ENCODE measurements at places on chromosomes 1 and 21.

GRCh38 chr21:36155603-36156338, 853 bp upstream of the DOP1B start:
- peak; percentile 13 for DNase-seq
- H3K27ac ChIP-seq, result peak overlapping the region; percentile 64
- H3K4me3 ChIP-seq, result peak overlapping the region; percentile 80
- no peaks in the 10 kb centered on the region for H3K27me3 ChIP-seq
- H3K4me1 ChIP-seq, result peaks cover 40% of the 10 kb centered on the region
- peaks cover 9% of the 10 kb centered on the region for H3K36me3 ChIP-seq

DNA sequence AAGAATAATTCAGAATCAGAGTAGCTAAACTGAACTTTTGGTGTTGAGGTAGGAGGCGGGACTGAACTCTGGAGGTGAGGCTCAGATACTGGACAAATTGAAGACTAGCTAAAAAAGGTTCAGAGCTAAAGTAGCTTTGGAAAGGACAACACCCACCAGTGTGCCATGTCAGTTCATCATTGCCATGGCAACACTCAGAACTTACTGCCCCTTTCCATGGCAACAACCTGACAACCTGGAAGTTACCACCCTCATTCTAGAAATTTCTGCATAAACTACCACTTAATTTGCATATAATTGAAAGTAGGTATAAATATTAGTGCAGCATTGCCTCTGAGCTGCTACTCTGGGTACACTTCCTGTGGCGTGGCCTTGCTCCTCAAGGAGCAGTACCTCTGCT, 30.3 kb upstream of the POGK start:
- H3K36me3 ChIP-seq, result no peaks in the 10 kb centered on the region
- H3K4me3 ChIP-seq, result no peak overlapping the region
- H3K4me1 ChIP-seq, result no peaks in the 10 kb centered on the region
- no peak overlapping the region for H3K27ac ChIP-seq
- no peak for DNase-seq

- no peak overlapping the region for H3K4me3 ChIP-seq
- no peak overlapping the region for H3K27ac ChIP-seq
- H3K36me3 ChIP-seq, result no peaks in the 10 kb centered on the region
- no peaks in the 10 kb centered on the region for H3K4me1 ChIP-seq
- no peak for DNase-seq
- H3K27me3 ChIP-seq, result no peaks in the 10 kb centered on the region
Observed at GRCh38 chr1:80170811-80171485, 1164.4 kb upstream of the ADGRL4 start.

GRCh38 chr21:37800057-37800455, 116.2 kb downstream of the KCNJ6 start:
- peaks cover 4% of the 10 kb centered on the region for H3K27me3 ChIP-seq
- H3K4me1 ChIP-seq, result no peaks in the 10 kb centered on the region
- no peak overlapping the region for H3K27ac ChIP-seq
- no peaks in the 10 kb centered on the region for H3K36me3 ChIP-seq
- no peak for DNase-seq

DNA sequence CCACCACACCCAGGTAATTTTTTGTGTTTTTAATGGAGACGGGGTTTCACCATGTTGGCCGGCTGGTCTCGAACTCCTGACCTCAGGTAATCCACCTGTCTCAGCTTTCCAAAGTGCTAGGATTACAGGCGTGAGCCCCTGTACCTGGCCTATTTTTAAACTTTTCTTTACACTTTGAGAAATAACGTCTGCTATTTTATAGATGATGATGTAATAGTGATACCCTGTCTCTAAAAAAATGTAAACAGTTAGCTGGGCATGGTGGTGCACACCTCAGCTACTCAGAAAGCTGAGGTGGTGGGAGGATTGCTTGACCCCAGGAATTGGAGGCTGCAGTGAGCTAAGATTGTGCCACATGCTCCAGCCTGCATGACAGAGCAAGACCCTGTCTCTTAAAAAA, 47.9 kb downstream of the RALGPS2 start:
- no peaks in the 10 kb centered on the region for H3K27me3 ChIP-seq
- peaks cover 2% of the 10 kb centered on the region for H3K36me3 ChIP-seq
- no peak overlapping the region for H3K4me3 ChIP-seq
- H3K27ac ChIP-seq, result no peak overlapping the region

DNA sequence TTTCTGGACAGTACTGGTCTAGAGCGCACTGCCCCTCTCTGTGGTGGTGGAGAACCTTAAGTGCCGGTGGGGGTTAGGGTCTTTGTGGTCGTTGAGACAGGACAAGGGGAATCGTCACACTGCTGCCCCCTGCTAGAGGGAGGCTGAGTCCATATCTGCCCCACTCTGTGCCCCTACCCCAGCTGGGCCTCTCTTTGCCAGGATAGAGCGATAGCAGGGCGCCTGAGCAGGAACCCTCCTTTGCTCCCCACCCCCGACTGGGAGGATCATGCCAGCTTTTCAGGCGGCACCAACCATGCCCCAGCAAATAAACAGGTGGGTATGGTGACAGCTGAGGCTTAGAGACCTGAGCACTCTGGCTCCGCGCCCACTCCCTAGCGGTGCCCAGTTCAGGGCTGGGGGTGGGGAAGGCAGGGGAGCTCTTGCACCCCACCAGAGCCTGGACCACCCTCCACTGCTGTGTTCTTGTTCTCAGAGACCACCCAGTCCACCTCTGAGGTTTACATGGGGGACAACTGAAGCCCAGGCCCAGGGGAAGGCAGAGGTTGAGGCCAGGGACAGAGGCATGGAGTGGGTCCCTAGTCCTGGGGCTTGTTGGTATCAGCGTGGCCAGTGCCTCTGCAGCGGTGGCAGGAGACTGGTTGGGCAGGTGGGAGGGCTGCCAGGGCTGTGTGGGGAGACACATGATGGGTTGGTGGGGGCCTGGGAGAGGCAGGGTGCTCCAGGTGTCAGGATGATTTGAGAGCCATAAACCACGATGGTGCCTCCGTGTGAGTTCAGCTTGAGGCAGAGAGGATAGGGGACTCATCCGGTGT, 1.6 kb downstream of the PADI2 start:
- no peak for DNase-seq
- H3K27me3 ChIP-seq, result peaks cover 36% of the 10 kb centered on the region
- H3K4me1 ChIP-seq, result peaks cover 5% of the 10 kb centered on the region

All from activated CD4-positive, alpha-beta T cell treated with anti-CD3 and anti-CD28 coated beads, Interleukin-2, amount 10 ng/mL, durations not matched to agents 7 days and 5 days (primary cell).